ENCODE measurements at places on chromosomes 1 and 21.

DNA sequence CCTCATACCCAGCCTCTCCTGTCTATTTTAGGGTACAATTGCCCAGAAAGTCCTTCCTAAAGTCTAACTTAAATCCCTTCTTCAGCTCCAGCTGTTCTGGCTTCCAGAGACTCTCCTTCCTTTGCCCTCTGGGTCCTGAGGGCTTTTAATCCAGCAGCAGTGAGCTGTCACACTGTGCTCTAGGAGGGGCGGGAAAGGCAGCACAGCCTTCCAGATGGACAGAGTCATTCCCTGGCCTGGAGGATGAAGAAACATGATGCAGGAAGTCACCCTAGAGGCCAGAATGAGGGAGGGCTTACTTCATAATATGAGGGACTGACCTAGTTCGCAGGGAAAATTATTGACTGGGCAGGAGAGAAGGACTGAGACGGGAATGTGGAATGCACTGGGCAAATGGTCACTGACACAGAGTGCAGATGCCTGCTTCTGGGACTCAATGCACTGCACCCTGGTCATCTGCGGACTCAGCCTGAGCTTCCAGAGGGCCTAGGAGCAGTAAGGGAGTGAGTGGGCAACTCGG, 1.3 kb downstream of the SH2D2A start:
- peak; percentile 30 for DNase-seq

GRCh38 chr1:50562106-50562505, 138.9 kb upstream of the DMRTA2 start:
- DNase-seq, result no peak

DNA sequence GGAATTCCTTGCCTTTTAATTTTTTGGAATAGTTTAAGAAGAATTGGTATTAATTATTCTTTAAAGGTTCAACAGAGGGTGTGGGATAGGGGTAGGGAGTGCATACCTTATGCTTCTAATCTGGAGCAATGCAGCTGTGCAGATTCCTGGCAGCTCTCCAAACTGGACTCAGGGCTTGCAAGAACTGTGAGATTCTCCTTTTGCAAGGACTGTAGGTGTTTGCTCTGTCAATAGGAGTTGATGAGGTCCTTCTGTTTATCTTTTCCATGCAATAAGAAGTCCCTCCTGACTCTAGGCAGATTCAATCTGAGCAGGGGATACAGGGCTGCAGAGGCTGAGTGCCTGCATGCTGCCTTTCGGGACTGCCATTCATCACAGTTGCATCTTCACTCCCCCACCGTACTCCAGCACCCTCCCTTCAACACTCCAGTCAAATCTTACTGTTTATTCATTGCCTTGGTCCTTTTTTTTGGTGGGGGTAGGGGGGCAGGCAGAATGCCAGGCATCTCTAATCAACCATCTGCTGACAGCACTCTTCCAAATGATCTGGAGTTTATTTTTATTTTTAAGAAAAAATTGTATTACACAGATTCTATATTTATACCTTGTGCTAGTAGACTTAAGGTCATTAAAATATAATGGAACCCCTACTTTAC, 122.3 kb downstream of the DISC1 start:
- no peak for DNase-seq

GRCh38 chr1:202135221-202135721, 9.3 kb downstream of the ARL8A start:
- peak; percentile 69 for DNase-seq

DNA sequence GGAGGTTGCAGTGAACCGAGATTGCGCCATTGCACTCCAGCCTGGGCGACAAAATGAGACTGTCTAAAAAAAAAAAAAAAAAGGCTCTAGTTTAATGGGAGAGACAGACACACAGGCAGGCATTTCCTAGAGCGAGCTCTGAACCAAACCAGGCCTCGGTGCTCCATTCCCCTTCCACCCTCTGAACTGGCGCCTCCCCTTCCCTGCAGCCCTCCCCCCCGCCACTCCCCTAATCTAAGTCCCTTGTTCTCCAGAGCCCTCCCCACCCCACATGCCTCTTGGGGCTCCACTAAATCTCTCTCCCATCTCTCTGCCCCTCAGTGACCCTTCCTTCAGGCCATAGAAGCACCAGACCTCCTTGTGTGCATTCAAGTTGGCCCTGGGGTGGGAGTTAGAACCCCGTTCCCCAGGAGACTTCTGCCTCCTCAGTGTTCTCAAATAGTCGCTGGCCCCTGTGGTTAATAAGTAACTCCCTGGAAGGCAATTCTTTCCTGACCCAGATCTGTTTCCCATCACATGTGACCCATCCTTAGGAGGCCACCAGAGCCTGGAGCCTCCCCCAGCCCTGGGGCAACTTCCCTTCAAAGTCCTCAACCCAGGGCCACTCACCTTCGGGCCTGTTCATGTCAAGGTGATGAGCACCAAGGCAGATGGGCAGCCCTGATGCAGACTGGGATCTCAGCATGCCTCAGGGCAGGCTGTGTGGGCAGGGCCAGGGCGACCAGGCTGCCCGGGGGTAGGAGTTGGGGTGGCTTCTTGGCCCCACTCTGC, 42.6 kb upstream of the EPB41 start:
- no peak for DNase-seq

DNA sequence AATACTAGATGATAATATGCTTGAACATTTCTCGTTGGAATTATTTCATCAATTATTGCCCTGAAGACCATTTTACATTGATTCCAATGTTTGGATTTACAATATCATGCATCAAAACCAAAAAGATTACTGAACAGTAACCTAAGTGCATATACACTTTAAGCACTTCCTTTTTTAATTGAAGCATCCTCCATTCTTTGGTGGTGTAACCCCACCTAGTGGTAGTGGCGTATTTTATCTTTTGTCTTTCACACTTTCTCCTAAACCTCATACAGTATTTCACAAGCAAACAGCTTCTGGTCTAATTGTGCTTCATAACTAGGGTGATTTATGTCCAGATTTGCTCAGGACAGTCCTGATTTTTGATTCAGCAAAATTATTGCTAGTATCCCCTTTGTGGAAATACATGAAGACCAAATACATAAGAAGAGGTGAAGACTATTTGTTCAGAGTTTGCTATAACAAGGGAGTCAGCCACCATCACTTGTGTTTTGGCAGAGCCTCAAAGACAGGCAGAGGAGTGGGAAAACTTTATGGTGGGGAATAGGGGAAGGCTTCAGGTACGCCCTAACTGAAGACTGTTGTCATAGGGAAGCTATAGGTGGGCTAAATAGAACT, 3.4 kb upstream of the NVL start:
- peak; percentile 74 for DNase-seq

DNA sequence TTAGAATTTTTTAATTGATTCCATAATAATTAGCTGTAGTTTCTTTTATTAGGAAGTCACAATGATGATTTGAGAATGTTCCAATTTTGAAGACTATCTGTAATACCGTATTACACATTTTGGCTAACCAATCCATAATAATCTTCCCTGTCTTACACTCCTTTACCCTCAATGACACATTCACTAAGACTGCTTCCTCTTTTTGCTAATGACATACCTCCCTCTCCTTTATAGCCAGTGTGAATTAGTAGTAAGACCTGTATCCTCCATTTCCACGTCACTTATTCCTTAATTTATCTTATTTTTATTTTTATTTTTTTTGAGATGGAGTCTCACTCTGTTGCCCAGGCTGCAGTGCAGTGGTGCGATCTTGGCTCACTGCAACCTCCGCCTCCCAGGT, 10.1 kb downstream of the KDM1A start:
- no peak for DNase-seq

DNA sequence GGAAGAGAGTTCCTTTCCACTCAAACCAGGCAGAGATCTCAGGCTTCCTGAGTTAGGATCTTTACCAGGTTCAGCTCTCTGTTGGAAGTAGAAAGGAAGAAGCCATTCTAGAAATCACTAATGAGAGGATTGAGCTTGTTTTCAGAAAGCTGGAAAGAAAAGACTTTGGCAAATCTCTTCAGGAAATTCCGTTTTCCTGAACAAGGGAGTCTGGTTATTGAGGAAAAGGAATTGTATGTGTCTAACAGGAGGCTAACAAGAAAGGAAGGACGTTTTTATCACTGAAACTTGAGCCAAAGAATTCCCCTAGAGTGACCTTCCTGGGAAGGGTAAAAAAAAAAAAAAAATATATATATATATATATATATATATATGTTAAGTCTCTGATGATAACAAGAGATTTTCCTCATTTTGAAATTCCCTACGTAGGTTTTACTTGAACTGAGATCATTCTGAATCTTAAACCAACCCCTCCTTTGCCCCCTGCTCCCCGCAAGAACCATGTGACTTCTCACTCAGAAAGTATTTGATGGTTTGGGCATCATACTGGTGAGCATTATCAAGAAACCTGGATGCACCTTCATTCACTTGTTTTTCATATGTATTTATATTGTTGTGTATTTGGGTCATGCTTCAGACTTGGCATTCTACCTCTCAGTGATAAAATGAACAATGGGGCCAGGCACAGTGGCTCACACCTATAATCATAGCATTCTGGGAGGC, 98.4 kb upstream of the BMP8A start:
- DNase-seq, result no peak

DNA sequence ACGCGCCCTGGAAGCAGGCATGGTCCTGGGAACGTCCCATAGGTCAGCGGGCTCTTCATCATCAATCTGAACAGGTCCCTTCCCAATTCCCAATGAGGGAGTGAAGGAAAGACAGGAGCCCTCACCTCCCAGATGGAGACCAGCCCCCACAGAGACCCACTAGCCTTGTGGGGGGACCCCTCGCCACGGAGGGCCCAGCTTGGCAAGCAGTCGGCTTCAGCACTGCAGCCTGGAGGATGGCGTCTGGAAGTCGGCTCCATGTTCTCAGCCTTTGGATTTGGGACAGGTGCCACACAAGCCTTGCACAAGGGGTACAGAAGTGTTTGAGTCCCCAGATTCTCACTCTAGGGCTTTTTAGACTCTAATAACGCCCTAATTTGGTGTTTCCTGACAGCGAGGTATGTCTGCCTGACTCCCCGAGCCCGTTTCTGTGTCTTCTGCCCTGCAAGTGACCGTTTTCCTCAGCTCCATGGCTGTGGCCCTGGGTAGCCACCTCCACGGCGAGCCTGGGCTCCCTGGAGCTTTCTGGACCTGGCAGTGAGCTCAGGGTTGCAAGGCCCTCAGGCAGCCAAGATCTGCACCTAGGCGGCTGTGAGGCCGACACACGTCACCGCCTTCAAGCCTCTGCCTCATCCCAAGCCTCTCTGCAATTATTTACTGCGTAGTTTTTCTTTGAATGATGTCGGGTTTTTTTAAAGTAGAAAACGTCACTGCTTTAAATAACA, 25.0 kb upstream of the SUMO3 start:
- DNase-seq, result no peak

DNA sequence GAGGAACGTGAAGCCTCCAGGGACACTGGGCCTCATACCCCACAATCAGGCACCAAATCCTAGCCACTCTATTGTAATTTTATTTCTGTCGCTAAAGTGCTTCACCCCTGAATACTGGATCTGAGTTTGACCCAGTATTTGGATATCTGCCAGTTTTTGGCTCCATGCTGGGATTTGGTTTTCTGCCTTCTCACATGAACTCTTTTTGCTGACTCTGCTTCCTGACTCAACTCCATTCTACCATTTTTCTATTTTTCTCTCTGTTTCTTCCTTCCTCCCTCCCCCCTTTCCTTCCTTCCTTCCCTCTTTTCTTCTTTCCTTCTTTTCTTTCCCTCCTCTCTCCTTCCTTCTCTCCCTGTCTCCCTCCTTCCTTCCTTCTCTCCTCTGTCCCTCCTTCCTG, 151.3 kb upstream of the GJB5 start:
- no peak for DNase-seq

GRCh38 chr1:87826681-87827251, 498.1 kb downstream of the LMO4 start:
- DNase-seq, result peak; percentile 22

- DNase-seq, result peak; percentile 68
These were observed 18.3 kb upstream of the IL6R start for GRCh38 chr1:154386643-154387352.

DNA sequence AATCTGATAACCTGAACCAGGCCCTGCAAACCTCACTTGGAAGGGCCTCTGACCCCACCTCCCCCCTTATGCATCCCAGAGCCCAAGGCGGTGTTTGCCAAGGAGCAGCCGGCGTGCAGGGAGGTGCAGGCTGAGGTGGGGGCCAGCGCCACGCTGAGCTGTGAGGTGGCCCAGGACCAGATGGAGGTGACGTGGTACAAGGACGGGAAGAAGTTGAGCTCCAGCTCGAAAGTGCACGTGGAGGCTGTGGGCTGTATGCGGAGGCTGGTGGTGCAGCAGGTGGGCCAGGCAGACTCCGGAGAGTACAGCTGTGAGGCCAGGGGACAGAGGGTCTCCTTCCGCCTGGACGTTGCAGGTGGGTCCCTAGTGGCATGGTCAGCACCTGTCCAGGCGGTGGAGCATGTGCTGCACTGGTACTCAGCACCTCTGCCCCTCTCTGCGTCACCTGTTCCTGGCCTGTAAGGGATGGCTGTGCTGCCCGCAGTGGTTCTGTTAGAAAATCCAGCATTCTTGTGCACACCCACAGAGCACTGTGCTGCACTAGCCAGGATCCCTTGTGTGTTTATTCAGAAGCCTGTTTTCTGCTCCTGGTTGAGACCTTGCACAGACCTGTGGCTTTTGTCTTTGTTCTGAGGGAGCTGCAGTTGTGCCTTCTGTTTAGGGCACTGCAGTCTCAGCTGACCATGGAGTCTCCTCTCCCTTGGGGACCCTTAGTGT, 11.6 kb downstream of the OBSCN start:
- DNase-seq, result no peak

GRCh38 chr1:41953291-41953690, 34.6 kb upstream of the HIVEP3 start:
- no peak for DNase-seq

DNA sequence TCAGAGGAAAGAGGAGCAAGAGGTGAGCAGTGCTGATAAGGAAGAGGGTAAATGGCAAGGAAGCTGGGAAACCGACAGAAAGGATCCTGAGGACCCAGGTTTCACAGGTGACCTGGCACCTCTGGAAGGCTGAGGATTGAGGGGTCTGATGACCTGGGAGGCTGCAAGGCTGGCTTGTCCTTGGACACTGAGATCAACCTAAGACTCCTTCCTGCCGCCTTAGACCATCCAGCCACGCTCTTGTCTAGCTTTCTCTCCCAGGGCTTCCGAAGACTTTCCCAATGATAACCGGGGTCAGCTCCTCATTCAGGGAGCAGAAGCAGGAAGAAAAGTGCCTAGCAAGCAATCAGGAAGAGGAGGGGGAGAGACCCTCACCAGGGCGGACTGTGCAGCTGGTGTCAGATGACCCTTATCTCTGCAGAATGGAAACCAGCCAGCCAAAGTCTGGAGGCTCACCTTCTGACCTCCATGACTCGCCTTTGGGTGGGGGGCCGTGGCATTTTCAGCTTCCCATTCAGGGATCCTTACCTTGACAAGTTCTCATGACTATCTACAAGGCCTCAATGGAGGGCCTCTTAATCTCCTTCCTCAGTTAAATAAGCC, 77.7 kb downstream of the CAPZB start:
- no peak for DNase-seq

DNA sequence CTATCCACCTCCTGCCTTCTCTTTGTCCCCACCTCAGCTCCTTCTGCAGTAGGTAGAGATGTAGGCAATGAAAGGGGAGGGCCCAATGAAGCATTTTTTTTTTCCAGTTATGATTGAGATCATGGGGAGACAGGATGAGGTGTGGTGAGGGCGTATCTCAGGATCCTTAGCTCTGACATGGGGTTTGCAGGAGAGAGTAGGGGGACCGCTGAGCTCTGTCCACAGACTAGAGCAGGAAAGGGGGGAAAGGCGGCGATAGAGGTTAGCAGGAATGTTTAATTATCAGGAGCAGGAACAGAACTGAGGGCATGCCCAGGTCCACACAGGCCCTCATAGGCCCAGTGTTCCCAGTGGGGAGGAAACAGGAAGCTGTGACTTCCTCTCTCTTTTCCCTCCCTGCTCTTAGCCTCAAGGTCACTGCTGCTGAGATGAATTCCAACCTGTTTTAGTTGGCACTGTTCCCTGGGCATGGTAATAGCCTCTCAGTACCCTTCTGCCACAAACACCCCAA, 901 bp upstream of the RXFP4 start:
- DNase-seq, result no peak

- peak; percentile 49 for DNase-seq
These were observed 287.3 kb upstream of the SGIP1 start for GRCh38 chr1:66246351-66247269.
